ENCODE measurements at places on chromosomes 16 and 17.

DNA sequence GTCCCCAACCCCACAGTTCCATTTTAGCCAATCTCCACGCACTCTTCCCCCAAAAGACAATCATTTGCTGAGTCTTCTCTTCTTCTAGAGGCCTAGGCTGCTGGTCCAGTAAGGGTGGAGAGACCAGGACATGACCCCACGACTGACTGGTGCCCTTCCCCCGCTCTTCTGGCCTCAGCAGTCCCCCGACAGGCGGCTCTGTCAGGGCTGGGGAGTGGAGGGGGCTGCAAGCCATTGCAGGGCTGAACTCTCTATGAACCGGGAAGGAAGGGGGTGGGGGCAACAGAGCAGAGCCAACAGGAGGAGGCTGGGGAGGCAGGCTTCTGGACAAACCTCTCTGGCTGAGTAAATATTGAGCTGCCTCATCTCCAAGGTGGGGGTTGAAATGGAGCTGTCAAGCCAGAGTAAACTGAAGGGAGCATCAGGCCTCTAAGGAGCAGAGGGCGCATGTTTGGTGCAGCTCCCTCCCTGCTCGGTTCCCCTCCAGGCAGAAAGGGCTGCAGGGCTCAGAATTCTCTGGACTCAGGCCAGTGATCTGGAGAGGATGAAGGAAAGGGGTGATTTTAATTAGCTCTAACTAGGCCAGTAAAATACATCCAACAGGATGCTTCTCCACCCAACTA, 8.7 kb downstream of the HOXB1 start:
- peak; percentile 75 for DNase-seq

- no peak for DNase-seq
Observed at GRCh38 chr16:3874794-3875692, 5.5 kb downstream of the CREBBP start.

GRCh38 chr16:1078579-1079021, 6.1 kb downstream of the SSTR5 start:
- no peak for DNase-seq

GRCh38 chr17:1150863-1151600, 28.7 kb downstream of the ABR start:
- no peak for DNase-seq

DNA sequence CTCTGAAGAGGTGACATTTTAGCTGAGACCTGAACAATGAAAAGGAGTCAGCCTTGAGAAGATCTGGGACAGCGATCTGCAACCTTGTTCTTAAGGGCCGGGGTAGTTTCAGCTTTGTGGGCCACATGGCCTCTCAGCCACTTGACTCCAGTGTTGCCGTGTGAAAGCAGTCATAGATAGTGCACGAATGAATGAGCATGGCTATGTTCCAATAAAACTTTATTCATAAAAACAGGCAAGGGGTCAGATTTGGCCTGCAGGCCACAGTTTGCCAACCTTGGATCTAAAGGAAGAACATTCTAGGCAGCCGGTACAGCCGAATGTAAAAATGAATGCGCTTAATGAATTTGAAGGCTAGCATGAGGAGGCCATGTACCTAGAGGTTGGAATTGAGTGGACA, 83.5 kb downstream of the ABCC6 start:
- DNase-seq = no peak

DNA sequence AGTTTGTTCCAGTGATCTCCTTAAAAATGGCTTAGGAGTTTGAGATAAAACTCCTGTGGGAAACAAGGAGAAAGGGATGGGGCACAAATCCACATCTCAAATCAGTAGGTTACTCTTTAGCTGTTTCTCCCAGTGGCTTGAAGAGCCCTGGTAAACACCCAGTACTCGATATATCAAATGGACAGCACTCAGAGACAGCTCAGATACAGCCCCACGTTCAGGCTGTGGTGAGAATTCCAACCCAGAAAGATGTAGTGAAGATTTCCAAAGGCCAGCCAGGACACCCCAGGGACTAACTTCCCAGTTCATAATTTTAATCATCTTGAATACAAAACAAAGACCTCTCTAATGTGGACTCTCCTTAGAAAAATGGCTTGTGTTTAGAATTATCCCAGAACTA, 6.4 kb upstream of the VEZF1 start:
- no peak for DNase-seq

DNA sequence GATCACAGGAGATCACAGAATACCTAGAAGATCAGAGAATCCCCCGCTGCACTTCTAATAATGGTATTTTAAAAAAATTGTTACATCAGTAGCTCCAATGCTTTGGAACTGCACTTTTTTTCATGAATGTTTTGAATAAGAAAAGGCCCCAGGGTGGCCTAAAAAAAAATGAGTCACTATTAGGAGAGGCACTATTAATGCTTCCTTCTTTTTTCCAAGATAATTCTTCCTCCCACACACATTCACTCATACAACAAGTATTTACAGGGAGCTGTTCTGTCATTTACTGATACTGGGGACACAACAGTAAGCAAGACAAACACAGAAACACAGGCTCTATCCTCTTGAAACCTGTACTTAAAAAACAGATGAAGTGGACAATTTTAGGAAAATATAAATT, 675 bp upstream of the PDZD9 start:
- DNase-seq = peak; percentile 39

DNA sequence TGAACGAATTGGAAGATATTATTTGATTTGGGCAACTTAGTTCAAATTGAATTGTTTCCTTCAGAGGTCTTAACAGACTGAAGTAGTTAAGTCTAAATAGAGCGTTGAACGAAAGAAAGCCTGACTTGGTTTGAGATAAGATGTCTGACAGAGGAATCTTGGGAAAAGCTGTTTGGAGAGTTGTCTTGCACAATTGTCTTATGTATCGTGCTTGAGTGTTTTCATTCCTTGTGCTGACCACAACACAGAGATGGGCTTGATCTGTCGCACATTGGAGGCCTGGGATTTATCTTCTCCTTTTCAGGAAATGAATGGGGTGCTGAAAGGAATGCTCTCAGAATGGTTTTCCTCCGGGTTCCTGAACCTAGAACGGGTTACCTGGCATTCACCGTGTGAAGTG, 7.8 kb downstream of the MLYCD start:
- peak; percentile 22 for DNase-seq

DNA sequence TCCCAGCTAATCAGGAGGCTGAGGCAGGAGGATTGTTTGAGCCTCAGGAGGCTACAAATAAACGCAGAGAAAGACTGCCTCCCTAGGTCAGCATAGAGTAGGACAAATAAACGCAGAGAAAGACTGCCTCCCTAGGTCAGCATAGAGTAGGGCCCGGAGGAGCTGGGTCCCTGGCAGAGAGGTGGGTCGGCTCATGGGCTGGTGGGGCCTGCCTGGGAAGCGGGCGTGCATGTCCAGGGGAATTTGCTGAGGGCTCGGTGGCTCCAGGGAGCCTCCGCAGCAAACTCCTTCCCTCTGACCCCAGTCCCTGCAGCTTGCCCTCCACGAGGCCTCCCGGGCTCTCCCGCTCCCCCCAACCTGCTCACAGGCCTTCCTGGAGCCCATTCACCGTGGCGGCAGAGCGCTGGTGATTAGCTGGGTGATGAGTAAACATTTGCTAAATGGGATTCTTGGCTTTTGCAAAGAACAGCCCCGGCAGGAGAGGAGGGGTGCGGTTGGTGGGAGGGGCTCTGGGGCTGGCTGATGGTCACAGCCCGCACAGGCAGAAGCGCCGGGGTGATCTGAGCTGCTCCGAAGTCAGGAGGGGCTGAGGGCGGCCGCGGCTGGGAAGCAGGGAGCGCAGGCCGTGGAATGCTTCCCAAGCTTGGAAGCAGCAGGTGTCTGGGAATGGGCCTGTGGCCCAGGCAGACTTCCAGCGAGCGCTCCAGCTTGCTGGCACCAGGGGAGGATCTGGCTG, 93.1 kb downstream of the RTN4RL1 start:
- DNase-seq = peak; percentile 15

- DNase-seq = no peak
Observed at GRCh38 chr17:68103148-68103547, 67.6 kb downstream of the KPNA2 start.

DNA sequence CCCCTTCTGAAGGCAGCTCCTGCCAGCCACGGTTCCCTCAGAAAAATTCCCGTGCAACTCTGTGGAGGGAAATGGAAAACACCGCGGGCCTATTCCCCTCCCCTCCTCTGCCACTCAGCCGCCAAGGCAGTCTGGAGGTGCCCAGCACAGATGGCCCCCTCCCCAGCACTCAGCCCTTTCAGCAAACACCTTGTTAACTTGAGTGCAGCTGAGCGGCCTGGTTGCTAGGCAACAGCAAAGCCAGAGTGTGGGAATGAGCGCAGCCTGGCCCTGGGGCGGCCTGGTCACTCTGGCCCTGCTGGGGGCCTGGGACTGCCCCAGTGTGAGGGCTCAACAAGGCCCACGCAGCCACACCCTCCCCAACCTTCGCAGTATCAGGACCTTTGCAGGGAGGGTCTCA, 32.8 kb downstream of the CACNA1G start:
- DNase-seq = no peak

DNA sequence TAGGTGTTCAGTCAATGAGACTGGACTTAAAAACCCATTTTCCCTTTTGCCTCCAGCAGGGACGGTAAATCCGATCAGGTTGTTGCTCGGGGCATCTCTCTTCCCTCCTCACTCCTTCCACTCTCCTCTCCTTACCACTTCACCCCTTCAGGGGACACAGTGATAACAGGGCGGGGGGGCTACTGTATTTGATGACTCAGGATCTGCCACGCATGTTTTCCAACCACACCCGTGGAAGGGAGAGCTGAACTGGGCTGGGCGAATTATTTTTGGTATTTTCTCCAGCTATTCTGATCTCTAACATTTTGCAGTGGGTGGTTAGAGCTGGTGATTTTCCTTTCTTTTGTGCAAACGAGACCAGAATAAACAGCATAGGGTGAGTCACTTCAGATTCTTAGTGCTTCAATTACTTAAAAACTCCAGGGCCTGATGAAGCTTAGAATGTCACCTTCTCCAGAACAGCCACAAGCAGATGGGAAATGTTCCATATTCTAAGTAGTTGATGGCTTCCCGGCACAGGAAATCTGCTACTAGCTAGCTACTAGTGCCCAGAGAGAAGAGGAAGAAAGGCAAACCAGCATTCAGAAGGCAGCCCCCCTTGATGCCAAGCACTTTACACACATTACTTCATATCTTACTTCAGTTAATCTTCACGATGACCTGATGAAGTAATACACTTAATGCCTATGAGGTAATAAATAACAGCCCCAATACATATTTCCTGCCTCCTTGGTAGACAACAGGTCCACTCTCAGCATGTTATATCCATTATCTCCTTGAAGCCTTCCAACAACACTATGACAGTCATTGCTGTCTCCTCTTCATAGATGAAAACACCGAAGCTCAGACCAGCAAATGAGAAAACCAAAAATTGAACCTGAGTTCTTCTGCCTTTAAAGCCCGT, 74.1 kb downstream of the ASIC2 start:
- DNase-seq = no peak

DNA sequence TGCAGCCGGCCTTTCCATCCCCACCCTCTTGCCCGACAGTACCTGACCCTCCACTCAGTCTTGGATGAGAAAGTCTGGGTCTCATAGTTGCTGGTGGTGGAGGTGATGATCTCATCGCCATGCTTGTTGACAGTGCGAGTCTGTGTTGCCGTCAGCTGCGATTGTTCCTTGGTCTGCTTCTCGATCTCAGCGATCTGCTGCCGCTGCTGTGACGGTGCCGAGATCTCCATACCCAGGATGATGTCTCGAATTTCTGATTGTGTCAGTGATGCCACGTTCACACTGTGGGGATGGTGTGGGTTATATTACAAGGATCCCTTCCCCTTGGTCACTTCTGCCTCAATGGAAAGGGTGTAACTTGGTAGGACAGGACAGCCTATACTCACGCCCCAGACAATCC, 4.1 kb upstream of the RILP start:
- no peak for DNase-seq

DNA sequence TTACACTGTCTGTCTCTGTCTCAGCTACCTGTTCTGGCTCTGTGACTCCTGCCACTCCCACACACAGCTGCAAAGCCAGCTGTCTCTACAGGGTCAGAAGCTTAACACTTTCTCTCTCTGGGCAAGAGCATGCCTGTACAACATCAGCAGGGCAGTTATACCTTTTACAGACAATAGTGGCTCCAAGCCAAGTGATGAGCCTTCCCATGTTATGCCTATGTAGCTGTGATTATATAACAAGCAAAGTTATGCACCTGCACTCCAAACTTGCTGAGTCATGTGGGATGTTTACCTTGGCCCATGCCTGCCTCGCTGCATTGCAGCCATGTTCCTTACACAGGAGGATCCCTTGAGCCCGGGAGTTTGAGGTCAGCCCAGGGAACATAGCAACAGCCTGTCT, 31.8 kb upstream of the APPBP2 start:
- DNase-seq = no peak

GRCh38 chr17:73984941-73985340, 218.5 kb upstream of the RPL38 start:
- DNase-seq = no peak

GRCh38 chr17:77734371-77735080, 224.0 kb upstream of the TNRC6C start:
- DNase-seq = peak; percentile 72

GRCh38 chr17:35359398-35359797, 14.0 kb downstream of the SLFN11 start:
- no peak for DNase-seq

DNA sequence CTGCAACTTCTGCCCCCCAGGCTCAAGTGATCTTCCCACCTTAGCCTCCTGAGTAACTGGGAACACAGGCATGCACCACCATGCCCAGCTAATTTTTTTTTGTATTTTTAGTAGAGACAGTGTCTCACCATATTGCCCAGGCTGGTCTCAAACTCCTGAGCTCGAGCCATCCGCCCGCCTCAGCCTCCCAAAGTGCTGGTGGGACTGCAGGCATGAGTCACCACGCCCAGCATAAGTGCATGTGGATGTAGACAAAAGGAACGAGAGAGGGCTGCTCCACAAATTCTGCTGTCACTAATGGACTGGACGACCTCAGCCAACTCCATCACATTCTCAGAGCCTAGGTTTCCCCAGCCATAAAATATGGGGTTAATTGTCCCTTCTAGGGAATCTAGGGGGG, 7.7 kb upstream of the SP2 start:
- DNase-seq = no peak

DNA sequence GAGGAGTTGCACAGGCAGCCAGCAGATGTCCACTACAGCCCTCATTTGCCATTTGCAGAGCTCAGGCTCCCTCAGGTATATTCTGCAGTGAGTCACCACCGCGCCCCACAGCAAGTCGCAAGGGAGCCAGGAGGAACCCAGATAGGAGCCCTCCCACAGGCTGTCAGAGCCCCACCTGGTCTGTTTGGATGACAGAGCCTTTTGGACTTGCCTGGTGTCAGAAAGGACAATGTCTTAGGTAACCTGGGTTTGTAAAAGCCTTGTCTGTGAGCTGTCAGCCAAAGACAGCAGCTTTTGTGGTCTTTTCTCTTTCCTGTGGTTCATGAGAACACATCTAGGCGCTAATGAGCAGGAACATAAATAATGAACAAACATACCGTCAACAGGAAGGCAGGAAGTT, 70.9 kb downstream of the GNAO1 start:
- peak; percentile 16 for DNase-seq

DNA sequence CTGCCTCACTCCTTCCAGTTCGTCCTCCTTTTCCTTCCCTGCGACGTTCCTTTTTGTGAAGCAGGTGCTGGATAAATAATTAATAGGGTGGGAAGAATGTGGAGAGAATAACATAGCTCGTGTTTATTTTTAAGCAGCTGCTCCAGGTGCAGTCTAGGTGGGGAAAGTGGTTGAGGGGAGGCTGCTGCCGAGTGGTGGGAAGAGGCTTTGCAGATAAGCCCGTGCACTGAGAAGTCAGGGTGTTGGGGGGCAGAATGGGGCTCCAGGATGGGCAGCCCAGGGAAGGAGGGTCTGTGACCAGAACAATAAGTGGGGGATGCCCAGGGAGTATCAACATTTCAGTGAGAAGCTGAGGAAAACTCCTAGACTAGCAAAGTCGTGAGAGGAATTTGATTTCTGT, 300.5 kb downstream of the CPPED1 start:
- no peak for DNase-seq

GRCh38 chr17:61131585-61131984, 268.1 kb upstream of the TBX2 start:
- no peak for DNase-seq
